Brain microvascular endothelial cell (primary cell): ENCODE measurements at places on chromosomes 7 and 10.

DNA sequence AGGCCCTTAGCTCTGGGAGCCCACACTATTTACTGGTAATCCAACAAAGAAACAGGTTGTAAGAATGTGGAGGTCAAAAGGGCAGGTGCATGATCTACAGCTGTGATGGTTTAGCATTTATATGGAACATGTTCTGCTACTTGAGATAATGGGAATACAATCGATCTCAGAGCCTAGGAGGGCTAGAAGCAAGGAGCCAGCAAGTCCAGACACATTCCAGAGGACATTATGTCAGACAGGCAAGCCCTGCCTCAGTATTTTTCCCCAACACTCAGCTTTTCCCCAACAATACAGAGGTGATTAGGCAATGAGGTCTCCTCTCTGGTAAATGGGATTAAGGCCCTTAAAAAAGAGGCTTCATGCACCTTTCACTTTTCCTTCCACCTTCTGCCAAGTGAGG, 21.4 kb upstream of the GNAT3 start:
- DNase-seq = peak; percentile 25

DNA sequence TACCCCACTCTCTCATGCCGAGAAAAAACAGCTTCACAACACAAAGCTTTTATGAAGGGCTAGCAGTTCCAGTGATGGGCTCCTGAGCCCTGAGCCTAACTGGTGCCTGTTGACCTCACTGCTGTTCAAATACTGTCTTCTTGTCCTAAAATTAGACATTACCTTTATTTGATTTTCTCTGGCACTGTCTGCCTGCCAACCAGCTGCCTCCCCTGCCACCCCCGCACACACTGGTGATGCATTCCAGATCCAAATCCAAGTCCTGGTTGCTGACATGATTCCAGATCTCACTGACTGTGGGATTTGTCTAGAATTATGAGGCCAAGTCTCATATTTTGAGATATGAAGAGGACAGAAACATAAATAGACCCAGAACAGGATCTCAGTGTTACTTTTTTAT, 816.2 kb downstream of the NRG3 start:
- DNase-seq = no peak

- DNase-seq = peak; percentile 86
Measured at GRCh38 chr10:42783181-42783549, 570 bp downstream of the BMS1 start.

GRCh38 chr10:76403912-76404311, 972.5 kb downstream of the LRMDA start:
- no peak for DNase-seq

DNA sequence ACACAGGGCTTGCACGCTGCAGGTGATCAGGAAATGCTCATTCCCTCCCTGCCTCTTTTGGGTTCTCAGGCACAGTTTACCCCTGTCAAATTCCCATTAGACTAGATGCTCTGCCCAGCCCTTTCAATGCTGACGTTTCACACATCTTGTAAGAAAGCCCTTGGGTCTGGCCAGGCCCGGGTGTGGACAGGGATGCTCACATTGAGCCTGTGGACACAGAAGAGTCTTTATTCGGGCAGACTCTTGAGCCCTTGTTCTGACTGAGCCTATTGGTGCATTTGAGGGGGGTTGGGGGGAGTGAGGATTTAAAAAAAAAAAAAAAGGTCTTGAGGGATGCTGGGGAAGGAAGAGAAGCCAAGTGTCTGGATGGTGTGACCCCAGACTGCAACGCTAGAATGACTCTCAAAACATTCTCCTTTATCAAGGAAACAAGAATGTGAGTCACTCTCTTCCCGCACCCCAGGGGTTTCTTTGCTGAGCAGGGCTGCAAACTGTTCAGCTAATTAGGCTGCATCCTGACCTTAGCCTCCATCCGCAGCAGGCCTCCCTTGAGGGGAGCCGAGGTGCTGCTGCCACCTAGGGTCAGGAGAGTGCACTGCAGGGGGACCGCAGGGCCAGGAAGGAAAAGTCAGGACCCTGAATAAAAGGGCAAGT, 53.6 kb upstream of the TMEM72 start:
- DNase-seq = peak; percentile 94

DNA sequence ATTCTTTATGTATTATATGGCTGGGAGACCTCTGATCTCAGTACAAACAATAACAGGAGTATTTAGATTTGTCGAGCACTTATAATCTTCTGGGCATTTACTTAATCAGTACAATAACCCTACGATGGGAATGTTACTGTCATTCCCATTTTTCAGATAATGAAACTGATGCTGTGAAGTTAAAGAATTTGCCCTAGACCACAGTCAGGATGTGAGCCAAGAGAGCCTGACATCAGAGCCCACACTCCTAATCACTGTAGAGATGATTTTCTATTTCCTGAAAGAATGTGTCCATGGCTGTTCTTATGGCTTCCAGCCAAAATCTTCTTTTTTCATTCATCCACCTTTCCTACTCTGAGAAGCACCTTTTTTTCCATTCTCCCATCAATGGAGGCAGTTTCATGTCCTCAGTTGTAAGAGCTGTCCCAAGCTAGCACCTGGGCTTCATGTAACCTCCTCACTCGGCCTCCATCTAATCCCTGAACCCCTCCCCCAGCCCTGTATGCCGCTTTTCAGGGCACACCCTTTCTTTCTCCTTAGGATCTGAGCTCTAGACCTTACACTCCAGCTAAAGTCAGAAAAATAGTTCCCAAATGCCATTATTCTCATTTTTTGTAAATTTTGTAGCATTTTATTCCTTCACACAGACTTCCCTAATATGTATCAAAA, 12.2 kb upstream of the CAV1 start:
- peak; percentile 83 for DNase-seq

- DNase-seq = no peak
Measured at GRCh38 chr7:15853832-15854470, 167.5 kb upstream of the MEOX2 start.

- DNase-seq = no peak
Measured at GRCh38 chr10:105658696-105659095, 1017.6 kb downstream of the SORCS3 start.

DNA sequence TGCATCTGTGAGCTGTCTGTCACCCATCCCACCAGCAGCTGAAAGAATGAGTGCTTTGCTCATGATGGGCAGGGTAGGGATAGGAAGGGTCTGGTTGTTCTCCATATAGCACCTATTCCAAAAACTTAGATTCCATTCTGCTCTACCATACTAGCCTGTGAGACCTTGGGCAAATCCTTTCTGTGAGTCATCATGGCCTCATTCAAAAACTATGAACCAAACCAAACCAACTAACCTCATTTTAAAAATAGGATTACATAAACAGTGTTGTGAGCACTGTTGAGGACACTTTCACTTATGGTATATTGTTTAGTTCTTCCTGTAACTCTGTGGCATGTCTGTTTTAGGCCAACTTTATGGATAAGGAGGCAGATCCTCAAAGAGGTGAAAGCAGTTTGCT, 30.9 kb upstream of the STEAP4 start:
- DNase-seq = peak; percentile 61

DNA sequence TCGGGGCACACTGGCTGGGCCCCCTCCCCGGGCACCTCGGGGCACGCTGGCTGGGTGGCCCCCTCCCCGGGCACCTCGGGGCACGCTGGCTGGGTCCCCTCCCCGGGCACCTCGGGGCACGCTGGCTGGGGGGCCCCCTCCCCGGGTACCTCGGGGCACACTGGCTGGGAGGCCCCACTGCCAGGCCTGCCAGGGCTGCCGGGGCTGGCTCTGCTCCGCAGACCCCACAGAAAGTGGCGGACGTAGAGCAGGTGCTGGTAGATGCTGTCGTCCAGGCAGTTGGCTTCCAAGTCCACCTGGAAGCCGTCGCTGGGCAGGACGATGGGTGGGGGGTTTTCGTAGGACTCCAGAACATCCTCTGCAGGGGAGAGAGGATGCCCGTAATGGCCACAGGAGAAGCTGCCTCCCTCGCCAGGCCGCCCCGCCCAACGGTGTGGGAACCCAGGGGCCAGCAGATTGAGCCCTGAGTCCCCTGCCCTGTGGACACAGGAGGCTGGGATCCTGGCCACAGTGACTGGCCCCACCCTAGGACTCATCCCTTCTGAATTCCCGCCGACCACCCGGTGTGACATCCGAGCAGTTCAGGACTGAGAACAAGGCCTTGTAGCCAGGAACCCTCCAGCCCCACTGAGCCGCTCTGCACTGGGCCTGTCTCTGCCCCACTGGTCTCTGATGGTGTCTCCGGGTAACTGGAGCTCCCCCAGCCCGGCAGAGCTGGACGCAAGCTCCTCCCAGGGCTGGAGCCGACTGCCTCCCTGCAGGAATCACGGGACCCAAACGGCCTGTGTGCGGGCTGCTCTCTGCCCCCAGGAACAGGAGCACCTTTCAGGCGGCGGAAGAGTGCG, 28.2 kb downstream of the AP5Z1 start:
- DNase-seq = no peak

- no peak for DNase-seq
Measured at GRCh38 chr7:128874140-128875031, 11.7 kb downstream of the ATP6V1F start.

DNA sequence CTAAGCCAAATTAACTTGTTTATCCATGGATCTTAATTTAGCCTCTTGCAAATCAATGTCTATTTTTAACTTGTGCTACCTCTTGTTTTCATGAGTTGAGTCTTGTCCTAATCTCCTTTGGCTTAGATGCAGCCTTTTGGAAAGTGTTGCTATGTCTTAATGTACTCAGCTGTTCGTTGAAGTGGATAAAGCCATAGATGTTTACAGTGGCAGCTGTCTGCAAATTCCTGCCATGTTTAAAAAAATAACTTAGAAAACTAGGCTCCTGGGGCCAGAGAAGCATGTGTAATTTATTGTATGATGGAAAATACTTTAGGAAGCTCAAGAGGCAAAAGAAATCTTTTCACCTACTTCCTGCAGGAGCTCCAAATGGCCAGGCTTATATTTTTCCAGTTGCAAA, 253.1 kb upstream of the RHOBTB1 start:
- DNase-seq = no peak

GRCh38 chr10:5659702-5660528, 6.5 kb downstream of the ASB13 start:
- DNase-seq = peak; percentile 53

DNA sequence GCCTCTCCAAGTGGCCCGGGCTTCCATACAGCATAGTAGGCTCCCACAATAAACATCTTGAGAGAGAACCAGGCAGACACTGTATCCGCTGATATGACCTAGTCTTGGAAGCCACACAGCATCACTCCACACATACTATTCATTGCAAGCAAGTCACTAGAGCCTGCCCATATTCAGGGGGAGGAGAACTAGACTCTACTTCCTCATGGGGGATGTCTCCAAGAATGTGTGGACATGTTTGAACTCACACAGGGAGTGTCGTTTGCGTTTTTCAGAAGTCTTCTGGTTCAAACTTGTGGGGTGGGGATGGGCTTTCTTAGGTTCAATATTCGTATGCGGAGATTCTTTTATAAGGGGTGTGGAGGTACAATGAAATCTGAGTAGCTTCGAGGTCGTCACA, 232.6 kb upstream of the HABP2 start:
- no peak for DNase-seq

GRCh38 chr7:94368371-94368791, 26.3 kb upstream of the COL1A2 start:
- peak; percentile 75 for DNase-seq

DNA sequence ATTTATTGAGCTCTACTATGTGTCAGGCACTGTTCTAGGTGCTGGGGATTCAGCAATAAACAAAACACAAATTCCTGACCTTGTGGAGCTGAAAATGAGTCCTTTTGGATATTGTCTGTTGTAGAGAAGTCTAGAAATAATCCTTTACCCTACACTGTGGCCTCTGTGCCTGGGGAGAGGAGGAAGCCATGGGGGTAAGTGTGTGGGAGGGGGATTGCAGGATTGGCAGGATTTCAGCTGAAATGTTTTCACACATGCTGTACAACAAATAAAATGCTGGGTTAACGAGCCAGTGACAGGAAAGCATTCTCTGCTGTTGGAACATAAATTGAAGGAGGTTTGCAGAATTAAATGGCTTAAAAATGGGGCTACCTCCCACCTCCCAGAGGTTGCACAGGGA, 189.4 kb downstream of the FANK1 start:
- DNase-seq = no peak

DNA sequence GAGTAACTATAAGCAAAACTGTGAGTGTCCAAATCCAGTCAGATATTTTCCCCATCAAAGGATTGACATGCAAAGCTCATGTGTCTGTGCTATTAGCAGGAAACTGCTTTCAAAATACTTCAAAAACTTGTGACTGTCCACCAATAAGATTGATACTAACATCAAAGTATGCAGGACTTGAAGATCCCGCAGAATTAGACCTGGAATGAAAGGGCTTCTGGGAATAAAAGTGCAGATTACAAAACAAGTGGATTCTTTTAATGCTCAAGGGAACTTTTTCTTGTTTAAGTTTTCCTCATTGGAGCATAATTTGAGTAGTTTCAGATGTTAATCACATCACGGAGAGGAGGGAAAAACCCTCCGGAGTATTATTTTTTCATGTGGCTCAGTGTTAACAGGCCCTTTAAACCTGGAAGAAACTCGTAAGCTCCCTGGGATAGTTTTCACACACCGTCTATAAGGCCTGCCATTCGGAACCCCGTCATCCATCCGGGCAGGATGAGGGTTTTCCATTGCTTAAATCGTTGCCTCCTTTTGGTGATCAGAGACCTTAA, 33.9 kb upstream of the MKX start:
- no peak for DNase-seq

- DNase-seq = no peak
Measured at GRCh38 chr10:31073996-31074721, 42.5 kb upstream of the ZNF438 start.

DNA sequence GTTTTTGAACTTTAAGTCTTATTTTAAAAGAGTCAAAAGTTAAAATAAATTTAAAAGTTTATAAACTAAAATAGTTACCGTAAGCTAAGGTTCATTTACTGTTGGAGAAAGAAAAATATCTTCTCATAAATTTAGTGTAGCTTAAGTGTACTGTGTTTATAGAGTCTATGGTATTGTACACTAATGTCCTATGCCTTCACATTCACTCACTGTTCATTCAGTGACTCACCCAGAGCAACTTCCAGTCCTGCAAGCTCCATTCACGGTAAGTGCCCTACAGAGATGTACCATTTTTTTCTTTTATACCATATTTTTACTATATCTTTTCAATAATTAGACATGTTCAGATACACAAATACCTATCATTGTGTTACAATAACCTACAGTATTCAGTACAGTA, 97.6 kb downstream of the PTN start:
- DNase-seq = peak; percentile 7

GRCh38 chr7:100190048-100190711, 12.5 kb downstream of the STAG3 start:
- peak; percentile 20 for DNase-seq

DNA sequence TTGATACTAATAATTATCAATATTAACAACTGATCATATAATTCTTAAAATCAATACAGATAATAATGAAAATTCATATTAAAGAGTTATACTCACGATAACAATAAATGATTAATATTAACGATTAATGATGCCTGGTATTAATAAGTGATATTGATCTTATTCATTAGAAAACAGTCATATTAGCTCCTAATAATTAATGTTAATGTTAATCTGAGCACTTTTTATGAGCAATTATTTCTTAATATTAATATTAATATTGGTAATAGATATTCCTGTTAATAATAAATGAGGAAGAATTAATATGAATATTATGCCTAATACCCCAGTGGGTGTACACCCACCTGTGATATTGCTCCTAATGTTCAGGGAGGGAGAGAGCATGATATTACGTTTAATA, 23.6 kb downstream of the MEIG1 start:
- no peak for DNase-seq

- no peak for DNase-seq
Measured at GRCh38 chr10:78579995-78580394, 488.8 kb upstream of the ZMIZ1 start.

GRCh38 chr10:44993226-44993921, 7.3 kb upstream of the ZNF22 start:
- no peak for DNase-seq

- DNase-seq = no peak
Measured at GRCh38 chr7:1886361-1887064, 216.4 kb downstream of the ELFN1 start.
